ENCODE measurements at places on chromosomes 1 and 21.

- no peak for DNase-seq
Observed at GRCh38 chr21:27033471-27033870, 66.6 kb upstream of the ADAMTS5 start.

DNA sequence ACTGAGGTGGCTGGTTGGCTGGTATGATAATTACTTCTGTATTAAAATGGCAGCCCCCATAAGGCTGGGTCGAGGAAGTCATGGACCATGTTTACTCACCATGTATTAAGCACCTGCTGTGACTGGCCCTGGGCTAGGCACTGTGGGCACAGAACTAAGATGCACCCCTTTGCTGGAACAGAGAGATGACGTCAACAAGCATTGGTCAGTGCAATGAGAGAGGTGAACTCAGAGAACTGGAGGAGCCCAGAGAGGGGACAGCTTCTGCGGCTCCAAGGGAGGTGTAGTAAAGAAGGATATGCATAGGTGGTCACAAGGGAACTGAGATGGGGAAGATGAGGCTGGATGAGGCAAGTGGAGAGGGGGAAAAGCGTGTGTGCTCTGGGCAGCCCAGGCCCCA is 88.7 kb downstream of the KAZN start:
- DNase-seq = no peak

- DNase-seq = no peak
Observed at GRCh38 chr1:13732971-13733667, 33.1 kb downstream of the PRDM2 start.

DNA sequence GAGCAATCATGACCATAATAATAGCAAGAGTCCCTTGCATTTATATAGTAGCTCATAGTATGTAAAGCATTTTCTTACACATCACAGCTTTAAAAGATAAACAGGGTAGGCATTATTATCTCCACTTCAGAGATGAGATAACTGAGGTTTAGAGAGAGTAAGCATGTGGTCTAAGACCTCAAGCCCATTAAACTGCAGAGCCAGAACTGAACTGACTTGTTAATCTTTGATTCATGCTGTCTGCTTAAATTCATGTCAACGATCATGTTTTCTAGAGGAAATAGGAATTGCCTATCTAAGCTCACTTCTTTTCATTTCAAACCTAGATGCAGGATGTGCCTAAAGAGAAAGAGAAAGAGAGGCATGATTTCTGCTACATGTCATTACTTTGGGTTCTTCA is 524.8 kb downstream of the PTPRC start:
- DNase-seq = no peak

All from coronary artery (tissue), 2 donors.